Peyer's patch (tissue), 4 donors: ENCODE measurements at places on chromosomes 5 and 9. TPM values are rescaled to one million over a fixed set of nuclear protein-coding genes. Genes with fewer than 3 reads are reported as not detected.

The CDK5RAP2 gene
- total RNA-seq = 27.3 TPM

GRCh38 chr9:136057236-136058081 lies 37.6 kb downstream of the NACC2 start:
- peak; percentile 44 for DNase-seq

The SSBP2 gene
- total RNA-seq = 16.9 TPM

GRCh38 chr9:36874921-36875320 lies 159.1 kb downstream of the PAX5 start:
- no peak for DNase-seq

DNA sequence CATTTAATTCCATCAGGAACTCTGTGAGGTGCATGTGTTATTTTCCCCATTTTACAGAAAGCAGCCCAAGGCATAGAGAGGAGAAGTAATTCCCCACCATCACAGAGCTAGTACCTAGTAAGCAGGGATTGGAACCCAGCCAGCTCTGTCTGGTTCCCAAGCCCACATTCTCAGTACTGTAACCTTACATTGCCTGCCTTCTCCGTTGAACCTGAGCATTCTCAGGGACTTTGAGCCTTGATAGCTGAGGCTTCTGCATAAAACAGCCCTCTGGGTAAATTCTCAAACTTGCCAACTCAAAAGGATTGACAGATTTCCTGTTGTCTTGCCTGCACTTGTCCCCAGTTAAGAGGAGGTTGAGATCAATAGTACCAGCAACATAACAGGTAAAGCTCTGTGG lies 9.2 kb upstream of the GLE1 start:
- no peak for DNase-seq

- no peak for DNase-seq
These were observed 6.6 kb downstream of the FAM193B start for GRCh38 chr5:177547736-177548135.

DNA sequence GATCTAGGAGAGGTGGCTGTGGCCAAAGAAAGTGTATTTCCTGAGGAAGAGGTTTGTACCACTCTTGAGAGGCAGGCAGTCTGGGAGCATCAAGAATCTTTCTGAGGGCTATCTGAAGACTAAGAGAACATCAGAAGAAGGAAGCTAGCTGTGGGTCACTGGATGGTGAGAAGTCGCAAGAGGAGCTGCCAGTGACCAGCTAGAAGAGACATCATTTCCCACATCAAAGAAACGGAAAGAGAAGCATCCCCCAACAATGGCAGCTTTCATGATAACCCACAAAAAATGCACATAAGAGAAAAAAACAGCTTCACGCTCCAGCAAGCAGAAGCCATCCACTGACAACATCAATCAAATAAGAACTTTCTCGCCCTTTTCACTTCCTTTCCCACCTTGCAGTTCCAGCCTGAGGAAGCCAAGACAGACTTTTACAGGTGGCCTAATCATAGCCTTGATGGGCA lies 25.0 kb upstream of the CEP78 start:
- peak; percentile 68 for DNase-seq

DNA sequence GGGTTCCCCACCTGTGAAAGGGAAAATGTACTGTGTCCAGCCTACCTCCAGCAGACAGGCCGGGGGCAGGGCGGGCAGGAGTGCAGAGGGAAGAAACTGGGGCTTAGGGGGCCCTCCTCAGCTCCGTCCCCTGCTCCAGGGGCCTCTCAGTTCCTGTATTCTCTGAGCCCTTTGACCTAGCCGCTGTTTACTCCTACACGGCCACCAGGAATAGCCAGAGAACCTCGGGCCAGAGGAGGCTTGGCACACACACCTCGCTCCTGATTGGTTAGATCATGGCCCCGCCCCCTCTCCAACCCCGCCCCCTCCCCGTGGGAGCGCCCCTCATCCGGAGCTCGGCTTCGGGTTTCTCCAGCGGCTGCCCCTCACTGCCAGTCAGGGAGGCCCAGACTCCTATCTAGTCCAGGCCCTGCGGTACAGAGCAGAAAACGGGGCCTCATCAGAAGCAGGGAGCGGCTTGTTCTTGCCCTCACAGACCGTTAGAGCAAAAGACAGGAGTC lies 2.2 kb downstream of the ST6GALNAC6 start:
- DNase-seq = peak; percentile 72

The PCDHA9 gene
- 0.83 TPM for total RNA-seq

The PCDHGA1 gene
- not detected for total RNA-seq

DNA sequence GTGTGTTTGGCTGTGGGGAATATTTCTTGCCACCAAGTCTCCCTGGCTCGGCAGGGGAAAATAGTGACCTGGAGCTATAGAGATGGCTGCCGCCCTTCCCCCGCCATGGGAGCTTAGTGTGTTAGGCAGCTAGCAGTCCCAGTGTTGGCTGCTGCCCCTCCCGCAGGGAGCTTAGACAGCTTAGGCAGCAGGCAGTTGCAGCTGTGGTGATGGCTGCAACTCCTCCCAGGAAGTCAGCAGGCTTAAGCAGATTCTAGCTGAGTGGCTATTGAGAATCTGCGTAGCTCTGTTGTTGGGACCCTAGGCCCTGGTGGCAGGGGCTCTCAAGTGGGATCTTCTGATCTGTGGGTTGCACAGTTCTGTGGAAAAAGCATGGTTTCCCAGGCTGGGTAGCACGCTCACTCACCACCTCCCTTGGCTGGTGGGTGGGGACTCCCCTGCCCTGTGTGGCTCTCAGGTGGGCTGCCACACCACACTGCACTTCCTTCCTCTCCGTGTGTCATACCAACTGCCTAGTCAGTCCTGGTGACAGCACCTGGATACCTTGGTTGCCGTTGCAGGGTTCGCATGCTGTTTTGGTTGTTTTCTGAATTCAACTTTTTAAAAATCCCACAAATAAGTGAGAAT lies 9.3 kb downstream of the OR1N2 start:
- DNase-seq = no peak

The MSH3 gene
- total RNA-seq = 17.3 TPM

DNA sequence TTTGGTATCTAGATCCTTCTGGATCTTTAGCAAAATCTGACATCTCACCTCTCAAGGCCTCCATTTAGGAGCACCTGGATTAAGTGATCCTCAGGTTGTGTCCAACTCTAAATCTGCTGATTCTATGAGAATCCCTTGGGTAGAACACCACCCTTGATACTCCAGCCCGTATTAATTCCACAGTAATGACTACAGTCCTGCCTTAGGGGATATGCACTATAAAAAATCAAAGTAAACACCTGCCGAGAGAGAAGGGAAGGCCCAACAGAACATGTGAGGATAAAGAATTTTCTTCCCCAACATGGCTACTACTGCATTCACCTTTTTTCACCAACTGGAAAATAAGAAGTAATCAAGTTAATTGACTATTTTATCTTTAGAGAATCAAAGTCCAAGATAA lies 27.6 kb downstream of the DAP start:
- no peak for DNase-seq

DNA sequence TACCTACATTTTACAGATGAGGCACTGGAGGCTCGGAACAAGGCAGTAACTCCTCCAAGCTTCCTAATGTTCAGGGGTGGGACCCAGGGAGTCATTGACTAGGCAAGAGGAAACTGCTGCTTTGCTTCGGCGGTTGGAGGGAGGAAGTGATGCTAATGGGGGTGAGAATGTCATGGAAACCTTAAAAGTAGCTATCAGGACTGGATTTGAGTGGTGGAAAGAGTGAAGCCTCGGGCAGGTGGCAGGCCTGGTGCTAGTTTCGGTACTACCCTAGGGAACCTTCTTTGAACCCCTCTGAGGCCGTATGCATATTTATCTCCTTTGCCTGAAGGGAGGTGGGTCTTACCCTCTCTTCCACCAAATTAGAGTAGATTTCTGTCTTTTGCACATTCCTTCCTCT lies 1.6 kb downstream of the BSPRY start:
- DNase-seq = peak; percentile 26

- peak; percentile 52 for DNase-seq
These were observed 102.4 kb downstream of the CDK5RAP2 start for GRCh38 chr9:120477534-120478001.

The PTPRD gene
- total RNA-seq = 125 TPM

DNA sequence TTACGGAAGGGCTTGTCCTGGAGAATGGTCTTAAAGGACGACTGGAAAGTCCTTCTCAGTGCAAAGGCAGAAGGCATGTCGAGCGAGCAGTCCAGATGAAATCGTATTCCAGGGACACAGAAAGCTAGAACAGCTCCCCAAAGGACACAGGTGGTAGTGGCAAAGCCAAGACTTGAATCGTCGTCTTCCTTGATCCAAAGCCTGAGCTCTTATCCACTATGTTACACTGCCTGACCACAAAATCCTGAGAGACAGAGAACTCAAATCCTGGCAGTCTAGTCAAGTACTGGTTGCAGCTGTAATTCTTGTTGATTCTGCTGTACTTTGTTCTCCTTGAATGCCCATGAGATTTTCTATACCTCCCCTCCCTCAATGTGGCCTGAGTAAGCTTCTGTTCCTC lies 198.7 kb downstream of the TARS1 start:
- no peak for DNase-seq

The EQTN gene
- total RNA-seq = 2.3 TPM

The SLC25A2 gene
- total RNA-seq = 1.8 TPM

The TTC1 gene
- 85.0 TPM for total RNA-seq

GRCh38 chr5:126065061-126065460 lies 358.1 kb upstream of the GRAMD2B start:
- no peak for DNase-seq

DNA sequence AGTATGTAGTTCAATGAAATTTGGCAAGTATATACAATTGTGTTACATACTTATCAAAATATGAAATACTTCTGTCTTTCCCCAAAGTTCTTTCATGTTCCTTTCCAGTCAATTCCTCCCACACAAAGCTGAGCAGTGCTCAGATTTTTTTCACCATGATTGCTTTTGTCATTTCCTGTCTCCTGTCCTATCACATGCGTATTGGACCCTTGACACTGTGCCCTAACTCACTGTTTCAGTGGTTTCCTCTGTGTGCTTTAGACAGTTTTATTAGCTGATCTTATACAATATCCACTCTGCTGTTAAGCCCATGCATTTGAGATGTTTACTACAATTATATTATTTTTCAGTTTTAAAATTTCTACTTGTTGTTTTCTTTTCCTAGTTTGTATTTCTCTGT lies 463.6 kb upstream of the MEF2C start:
- no peak for DNase-seq

DNA sequence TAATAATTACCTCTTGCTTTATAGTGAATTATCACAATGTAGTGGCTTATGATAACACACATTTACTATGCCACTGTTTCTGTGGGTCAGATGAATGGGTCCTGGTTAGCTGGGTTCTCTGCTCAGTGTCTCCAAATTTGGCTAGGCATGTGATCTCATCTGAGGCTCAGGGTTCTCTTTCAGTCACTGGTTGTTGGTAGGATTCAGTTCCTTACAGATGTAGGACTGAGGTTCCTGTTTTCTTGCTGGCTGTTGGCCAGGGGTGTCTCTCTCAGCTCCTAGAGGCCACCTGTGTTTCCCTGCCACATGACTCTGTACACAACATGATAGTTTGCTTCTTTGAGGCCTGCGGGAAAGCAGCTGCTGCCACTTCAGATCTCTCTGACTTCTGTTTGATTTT lies 7.1 kb downstream of the NFX1 start:
- peak; percentile 56 for DNase-seq
